ENCODE measurements at places on chromosomes 1 and 21. TPM values are rescaled to one million over a fixed set of nuclear protein-coding genes. Genes with fewer than 3 reads are reported as not detected.

- peak; percentile 59 for DNase-seq
Observed at GRCh38 chr1:33637846-33638440, 165.5 kb downstream of the ZSCAN20 start.

DNA sequence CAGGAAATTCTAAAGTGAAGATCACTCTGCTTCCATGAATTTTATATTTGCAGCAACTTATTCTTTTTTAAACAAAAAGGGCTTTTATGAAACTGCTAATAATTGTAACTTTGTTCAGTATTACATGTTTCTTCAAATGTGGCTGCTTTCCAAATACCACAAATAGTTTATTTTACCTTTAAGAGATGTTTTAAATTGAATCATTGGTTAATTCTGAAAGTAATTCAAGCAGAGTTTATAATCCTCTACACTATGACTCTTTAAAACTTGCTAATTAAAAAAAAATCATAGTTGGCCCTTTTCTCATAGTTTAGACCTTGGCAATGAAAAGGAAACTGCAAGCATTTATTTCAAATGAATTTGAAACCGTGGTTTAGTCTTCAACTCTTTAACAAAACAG lies 59.6 kb downstream of the SDCCAG8 start:
- DNase-seq = no peak

DNA sequence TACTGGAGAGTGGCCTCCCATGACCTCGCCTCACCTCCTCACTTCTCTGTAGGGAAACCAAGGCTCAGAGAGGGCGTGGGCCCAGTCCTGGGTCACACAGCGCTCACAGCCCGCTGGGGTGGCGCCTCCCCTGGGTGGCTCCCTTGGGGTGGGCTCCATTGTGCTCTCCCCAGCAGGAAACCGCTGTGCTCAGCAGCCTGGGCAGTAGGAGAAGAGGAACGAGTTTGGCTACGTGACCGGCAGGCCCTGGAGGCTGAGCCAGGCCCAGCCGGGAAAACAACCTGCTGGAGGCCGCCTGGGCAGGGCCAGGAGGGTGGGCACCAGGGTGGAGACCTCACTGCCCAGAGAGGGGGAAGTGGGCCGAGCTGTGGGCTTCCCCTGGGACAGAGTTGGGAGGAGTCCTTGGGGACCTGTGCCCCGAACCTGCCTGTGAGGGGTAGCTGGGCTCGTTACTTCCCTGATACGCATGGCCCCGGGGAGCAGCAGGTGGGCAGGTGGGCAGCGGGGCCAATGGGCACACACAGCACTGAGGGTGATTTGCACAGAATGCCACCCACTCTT lies 15.0 kb upstream of the FAM131C start:
- no peak for DNase-seq

The WNT3A gene
- total RNA-seq = not detected

The APCS gene
- not detected for total RNA-seq

The FOXE3 gene
- total RNA-seq = not detected

- DNase-seq = peak; percentile 60
Observed at GRCh38 chr1:3410142-3410925, 44.1 kb upstream of the ARHGEF16 start.

The CD1D gene
- total RNA-seq = 0.36 TPM

The OR10Z1 gene
- total RNA-seq = not detected

The NECTIN4 gene
- 0.20 TPM for total RNA-seq

GRCh38 chr1:212561501-212561931 lies 47.0 kb upstream of the ATF3 start:
- peak; percentile 56 for DNase-seq

DNA sequence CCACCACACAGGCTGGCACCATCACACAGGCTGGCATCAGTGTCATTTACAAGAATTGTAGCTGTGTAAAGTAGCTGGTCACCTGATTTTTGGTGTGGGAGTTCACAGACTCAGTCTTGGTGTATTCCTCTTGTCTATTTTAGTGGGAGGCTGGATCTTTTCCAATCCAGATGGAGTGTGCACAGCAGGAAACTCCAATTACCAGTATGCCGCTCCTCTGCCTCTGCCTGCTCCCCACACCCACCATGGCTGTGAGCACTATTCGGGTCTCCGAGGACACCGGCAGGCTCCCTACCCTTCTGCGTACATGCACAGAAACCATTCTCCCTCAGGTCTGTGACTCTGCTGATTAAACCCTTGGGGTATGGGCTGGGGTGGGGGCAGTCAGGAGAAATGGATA lies 24.2 kb downstream of the TBX19 start:
- DNase-seq = no peak

GRCh38 chr1:44719318-44719717 lies 11.7 kb downstream of the RNU5D-1 start:
- peak; percentile 34 for DNase-seq

GRCh38 chr1:55245781-55246180 lies 30.6 kb upstream of the USP24 start:
- DNase-seq = peak; percentile 74

The LCE1D gene
- not detected for total RNA-seq

GRCh38 chr1:116708255-116708900 lies 40.8 kb upstream of the IGSF3 start:
- DNase-seq = peak; percentile 82

- no peak for DNase-seq
Observed at GRCh38 chr1:216898801-216899200, 175.6 kb upstream of the ESRRG start.

The NDUFS2 gene
- total RNA-seq = 109 TPM
